Right renal cortex interstitium (tissue), 3 donors: ENCODE measurements at places on chromosomes 11 and 22. TPM values are rescaled to one million over a fixed set of nuclear protein-coding genes. Genes with fewer than 3 reads are reported as not detected.

Gene ZNRD2
- 43.2 TPM for polyA plus RNA-seq

GRCh38 chr11:63769714-63770455 lies 1.3 kb upstream of the ZFTA start:
- DNase-seq = no peak

- DNase-seq = no peak
Observed at GRCh38 chr11:109443052-109443451, 21.1 kb downstream of the C11orf87 start.

Gene MYO18B
- 0.19 TPM for polyA plus RNA-seq

Gene IRAG1
- 10.3 TPM for polyA plus RNA-seq

Gene LRRN4CL
- 0.78 TPM for polyA plus RNA-seq

- no peak for DNase-seq
Observed at GRCh38 chr11:113270080-113270479, 44.3 kb upstream of the TTC12 start.

DNA sequence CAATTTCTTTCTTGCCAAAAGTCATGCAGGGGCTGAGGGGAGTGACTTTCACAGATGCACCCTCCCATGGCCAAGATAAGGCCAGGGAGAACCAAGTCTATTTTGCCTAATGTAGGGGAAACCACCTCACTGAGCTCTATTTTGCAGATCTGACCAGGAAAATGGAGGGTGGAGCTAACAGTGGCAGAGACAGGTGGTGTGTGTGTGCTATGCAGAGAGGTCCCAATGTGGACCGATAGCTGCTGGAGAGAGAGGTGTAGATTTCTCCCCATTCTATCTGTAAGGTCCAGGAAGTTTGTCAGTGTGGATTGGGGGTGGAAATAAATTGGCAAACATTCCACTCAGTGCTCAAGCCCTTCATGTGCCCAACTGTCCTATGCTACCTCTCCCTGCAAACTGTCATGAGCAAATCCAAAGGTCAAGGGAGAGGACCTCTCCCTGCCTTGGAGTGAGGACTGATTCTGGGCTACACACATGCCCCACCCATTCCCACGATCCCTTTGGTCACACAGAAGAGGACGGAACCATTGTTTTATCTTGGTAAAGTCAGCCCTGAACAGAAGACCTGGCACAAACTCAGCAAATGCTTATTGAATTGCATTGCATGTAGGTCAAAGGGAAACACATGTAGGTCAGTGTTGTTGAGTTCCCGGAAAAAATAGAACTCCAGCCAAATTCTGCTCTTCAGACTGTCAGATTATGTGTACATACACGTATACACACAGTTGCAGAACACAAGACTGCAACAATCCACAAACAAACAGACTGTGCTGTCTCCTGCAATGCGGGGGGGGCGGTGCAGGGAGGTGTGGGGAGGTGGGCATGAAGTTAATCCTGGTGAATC lies 65.9 kb downstream of the C11orf58 start:
- no peak for DNase-seq

GRCh38 chr11:111785886-111786412 lies 19.8 kb upstream of the PPP2R1B start:
- no peak for DNase-seq

DNA sequence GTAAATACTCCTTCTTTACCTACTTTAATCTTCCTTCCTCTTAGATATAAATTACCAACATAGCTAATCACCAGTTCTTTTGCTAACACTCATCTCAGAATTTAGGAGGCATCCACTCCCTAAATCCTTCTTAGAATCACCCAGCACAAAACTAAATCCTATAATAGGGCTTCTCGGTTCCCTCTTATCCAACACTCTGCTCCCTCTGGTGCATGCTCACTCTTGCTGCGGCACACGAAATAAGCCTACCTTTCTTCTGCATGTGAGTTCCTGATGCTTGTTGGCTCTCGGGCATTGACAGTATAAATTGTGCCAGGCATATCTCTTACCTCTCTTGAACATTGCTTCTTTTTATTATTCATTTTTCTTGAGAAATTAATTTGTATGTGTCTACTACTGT lies 61.0 kb downstream of the OR5AK2 start:
- no peak for DNase-seq

Gene P2RY2
- polyA plus RNA-seq = 0.67 TPM

GRCh38 chr11:33488971-33489370 lies 211.7 kb downstream of the C11orf91 start:
- no peak for DNase-seq

DNA sequence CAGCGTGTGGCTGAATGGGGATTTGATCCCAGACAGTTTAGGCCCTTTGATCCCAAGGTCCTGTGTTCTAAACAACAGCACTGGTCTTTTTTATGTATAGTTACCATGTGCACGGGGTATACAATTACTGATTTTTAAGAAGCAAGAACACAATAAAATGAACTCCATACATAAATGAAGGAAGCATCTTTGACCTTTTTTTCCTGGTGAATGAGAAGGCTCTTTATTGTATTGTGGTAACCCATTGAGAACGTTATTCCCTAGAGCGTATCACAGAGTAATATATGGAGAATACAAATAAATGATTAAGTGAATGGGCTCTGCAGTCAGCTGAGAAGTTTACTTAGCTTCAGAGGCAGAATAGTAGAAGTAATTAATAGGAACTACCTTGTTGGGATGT lies 563.6 kb downstream of the NTM start:
- DNase-seq = no peak

GRCh38 chr11:114075891-114076441 lies 16.5 kb downstream of the ZBTB16 start:
- DNase-seq = no peak

DNA sequence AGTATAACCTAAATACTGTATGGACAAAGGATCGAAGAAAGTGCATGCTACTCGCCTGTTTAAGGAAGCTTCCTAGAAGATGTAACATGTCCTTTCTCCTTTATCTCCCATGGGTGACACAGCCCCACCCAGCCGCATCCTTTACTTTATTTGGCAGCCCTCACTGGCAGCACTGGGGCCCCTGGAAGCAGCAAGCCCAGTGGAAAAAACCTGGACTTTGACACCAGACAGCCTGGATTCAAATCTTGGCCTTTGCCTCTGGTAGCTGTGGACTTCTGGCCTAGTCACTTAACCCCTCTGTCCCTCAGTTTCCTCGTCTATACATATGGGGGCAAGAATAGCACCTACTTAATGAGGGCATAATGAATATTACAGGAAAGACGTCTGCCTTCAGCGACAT lies 67.1 kb downstream of the MYEOV start:
- DNase-seq = no peak

- no peak for DNase-seq
Observed at GRCh38 chr11:1571760-1572196, 293 bp downstream of the DUSP8 start.

DNA sequence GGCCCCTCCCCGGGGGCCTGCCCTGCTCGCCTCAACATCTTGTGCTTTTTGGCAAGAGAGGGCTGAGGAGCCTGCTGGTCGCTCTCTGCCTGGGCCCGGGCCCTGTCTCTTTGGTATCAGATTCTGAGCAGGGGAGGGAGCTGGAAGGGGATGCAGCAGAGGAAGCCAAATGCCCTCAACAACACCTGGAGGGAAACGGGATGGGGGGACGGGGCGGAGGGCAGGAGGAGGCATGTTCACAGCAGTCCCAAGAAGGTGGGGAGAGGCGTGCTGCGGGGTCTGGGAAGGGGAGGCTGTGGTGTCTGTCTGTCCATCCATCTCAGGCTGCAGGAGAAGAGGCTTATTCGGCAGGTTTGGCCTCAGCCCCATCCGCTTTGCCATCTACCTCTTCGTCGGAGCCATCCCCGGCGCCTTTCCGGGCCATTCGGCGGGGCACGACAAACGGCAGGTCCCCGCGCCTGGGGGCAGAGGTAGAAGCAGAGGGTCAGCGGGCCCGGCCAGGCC lies 29.4 kb downstream of the APOL1 start:
- DNase-seq = no peak

DNA sequence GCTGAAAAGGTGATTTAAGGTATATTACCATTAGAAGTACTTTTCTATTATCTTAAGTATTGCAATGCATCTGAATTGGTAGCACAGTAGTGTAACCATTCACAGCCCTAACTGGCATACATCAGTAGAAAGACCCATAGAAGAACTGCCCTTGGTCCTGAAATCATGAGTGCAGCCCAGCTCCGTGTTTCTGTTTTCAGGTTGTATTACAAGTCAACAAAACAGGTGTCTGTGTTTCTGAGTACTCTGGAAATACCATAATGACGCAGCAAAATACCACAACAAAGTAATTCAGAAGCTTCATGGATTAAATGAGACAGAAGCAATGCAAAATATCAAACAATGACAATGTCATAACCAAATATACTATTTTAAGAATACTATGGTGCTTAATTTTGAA lies 226.3 kb downstream of the OPCML start:
- DNase-seq = no peak

Gene SLC25A17
- polyA plus RNA-seq = 42.5 TPM

DNA sequence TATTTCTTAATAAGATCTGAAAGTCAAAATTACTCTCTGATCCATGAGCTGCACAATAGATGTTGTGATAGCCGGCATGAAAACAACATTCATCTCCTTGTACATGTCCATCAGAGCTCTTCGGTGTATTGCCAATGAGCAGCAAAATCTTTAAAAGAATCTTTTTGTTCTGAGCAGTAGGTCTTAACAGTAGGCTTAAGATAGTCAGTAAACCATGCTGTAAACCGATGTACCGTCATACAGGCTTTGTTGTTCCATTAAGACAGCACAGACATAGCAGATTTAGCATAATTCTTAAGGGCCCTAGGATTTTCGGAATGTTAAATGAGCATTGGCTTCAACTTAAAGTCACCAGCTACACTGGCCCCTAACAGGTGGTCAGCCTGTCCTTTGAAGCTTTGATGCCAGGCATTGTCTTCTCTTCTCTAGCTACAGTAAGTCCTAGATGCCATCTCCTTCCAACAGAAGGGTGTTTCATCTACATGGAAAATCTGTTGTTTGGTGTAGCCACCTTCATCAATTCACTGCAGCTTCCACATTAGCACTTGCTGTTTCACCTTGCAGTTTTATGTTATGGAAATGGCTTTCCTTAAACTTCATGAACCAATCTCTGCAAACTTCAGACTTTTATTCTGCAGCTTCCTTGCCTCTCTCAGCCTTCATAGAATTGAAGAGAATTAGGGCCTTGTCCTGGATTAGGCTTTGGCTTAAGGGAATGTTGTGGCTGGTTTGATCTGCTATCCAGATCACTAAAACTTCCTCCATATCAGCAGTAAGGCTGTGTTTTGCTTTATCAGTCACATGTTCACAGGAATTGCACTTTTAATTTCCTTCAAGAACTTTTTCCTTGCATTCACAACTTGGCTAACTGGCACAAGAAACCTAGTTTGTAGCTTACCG lies 28.4 kb downstream of the RRP8 start:
- no peak for DNase-seq

Gene GLYATL2
- 2.2 TPM for polyA plus RNA-seq

DNA sequence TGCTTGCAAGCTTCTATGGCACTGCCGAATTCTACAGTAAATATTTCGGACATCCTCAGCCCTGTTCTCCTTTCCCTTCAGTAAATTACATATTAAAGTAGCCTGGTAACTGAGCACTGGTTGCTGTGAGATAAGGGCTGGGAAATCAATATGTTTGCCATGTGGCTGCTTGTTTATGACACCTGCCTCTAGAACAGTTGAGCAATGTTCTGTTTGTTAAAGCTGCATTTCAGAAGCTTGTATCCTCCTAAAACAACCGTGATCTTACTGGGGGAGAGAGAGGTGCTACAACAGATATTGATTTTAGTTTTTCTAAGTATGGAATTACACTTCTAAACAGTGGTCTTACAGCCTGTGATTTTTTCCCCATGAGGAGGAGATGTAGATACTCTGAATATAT lies 39.4 kb downstream of the ZBTB16 start:
- no peak for DNase-seq

DNA sequence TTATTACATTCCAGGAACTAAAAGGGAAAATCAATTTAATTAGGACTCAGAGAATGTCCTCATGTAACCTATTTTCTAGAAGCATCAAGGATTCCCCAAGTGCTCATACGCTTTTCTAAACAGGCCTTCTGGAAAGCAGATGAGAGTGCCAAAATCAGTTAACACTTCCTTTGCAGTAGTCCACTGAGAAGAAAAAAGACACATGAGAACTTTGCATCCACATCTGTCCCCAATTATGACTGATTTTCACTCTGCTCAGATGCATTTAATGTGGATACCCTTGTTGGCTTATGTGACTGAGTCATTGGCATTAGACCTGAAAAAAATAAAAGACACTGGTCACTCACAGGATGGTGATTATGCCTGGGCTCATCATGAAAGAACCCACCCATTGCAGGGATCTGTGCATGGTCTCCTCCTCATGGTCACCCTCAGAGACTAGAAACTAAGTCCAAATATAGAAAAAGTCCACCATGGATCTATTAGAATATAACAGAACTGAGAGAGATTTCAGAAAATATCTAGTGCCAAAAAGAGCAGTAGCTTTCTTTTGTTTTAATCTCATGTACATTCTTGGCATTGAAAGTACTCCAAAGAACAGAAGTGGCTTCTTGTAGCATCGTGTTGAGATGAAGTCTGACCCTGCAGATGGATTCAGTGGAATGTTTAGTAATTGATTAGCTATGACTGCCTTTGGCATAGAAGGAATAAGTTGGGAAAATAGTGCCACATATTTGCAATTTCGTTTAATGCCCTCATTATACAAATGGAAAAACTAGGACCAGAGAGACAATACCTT lies 48.8 kb upstream of the FIBIN start:
- DNase-seq = no peak

DNA sequence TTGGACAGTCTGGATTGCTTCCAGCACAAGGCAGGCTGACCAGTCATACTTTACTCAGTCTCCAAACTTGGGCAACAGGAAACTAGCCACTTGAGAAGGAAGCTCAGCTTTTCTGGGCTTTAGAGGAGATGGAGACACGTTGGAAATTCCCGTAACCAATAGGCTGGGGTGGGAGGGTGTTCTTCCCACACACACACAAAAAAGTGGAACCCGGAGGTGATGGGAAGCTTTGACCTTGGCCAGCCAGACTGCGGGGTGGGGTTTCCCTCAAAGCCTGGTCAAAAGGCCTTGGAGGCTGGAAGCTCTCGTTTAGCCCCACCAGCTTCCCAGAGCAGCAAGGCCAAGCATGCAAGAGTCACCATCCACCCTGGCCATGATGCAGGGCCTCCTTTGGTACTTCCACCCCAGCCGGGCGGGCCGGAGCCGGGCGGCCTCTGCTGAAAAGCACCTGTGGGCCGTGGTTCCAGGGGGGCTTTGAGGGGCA lies 126.2 kb downstream of the BCR start:
- DNase-seq = no peak

- DNase-seq = no peak
Observed at GRCh38 chr11:75160220-75160757, 9.4 kb downstream of the SLCO2B1 start.

Gene TMEM45B
- polyA plus RNA-seq = 26.3 TPM

Gene MYO7A
- polyA plus RNA-seq = 3.4 TPM

- DNase-seq = no peak
Observed at GRCh38 chr11:85815186-85815931, 4.4 kb upstream of the SYTL2 start.

Gene PAX6
- polyA plus RNA-seq = not detected

Gene FAM118A
- polyA plus RNA-seq = 16.8 TPM
